ENCODE measurements at places on chromosomes 6 and 20.

GRCh38 chr20:36526521-36527011 is 14.8 kb upstream of the MYL9 start:
- no peak for DNase-seq

- DNase-seq = no peak
These were observed 29.3 kb upstream of the XRN2 start for GRCh38 chr20:21273755-21274386.

DNA sequence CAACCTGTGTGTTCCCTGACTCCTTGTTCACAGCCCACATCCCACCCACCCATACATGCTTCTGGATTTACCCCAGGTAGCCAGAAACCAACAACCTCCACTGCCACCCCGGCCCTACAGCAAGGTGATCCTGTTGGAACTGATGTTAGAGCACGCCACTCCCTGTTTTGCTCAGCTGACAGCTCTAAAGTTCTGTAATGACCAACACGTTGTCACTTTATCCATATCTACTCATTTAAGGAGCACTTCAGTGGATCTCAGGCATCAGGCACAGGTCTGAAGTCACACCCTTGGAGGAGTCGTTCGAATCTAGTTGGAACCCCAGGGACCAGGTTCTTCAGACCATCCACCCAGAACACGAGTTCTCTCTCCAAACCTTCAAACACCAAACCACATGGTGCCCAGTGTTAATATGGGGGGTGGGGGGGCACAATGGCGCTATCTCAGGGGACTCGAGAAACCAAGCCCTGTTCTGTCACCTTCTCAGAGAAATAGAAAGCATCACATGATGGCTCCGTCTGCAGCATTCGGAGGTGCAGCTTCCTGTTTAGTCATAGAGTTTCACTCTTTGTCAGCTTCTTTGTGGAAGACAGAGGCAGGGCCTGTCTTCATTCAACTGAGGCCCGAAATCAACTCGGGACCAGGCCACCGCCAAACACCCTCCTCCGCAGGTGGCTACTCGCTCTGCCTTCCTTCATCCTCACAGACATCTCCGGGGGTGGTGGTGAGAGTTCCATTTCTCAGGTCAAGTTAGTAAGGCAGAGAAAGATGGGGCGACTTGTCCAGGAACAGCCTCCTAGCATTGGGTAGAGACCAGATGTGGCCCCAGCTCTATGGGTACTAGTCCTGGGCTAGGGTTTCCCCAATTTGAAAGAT is 142.2 kb downstream of the NFATC2 start:
- DNase-seq = peak; percentile 64

GRCh38 chr6:80938131-80938530 is 814.4 kb downstream of the TENT5A start:
- no peak for DNase-seq

DNA sequence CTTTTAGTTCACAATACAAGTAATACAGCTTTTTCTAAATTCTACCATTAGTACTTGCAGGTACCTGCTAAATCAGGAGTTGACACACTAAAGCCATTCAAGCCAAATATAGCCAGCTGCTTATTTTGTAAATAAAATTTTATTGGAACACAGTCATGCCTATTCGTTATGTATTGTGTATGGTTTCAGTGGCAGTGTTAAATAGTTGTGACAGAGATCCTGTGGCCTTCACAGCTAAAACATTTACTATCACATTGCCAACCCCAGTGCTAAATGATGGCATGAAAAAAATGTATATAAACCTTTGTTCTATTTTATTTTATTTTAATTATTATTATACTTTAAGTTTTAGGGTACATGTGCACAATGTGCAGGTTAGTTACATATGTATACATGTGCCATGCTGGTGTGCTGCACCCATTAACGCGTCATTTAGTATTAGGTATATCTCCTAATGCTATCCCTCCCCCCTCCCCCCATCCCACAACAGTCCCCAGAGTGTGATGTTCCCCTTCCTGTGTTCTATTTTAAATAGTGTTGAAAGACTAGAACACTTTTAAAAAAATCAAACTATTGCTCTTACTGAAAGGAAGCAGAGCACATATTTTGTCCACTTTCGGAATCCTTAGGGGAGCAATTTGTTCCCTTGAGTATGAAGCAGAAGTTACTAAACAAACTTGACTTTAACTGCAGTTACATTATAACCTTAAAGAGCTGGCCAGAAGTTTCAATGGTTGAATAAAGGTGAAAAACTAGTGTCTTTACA is 115.7 kb downstream of the PRIM2 start:
- no peak for DNase-seq

DNA sequence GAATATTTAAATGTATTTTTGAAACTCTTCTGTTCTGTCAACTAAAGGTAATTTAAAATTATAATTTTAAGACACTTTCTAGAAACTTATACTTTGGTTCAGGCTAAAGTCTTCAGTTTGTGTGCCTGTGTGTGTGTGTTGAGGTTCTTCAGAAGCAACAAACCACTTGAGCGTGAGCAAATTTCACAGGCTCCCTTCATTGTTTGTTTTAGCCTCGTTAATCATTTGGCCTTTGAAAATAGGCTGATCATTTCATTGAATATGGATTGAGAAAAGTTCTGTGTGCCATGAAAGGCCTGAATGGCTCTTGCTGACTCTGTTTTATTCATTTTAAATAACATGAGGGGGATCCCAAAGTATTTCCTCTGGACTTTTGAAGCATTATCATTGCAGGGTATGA is 420.1 kb downstream of the CDKAL1 start:
- DNase-seq = no peak

DNA sequence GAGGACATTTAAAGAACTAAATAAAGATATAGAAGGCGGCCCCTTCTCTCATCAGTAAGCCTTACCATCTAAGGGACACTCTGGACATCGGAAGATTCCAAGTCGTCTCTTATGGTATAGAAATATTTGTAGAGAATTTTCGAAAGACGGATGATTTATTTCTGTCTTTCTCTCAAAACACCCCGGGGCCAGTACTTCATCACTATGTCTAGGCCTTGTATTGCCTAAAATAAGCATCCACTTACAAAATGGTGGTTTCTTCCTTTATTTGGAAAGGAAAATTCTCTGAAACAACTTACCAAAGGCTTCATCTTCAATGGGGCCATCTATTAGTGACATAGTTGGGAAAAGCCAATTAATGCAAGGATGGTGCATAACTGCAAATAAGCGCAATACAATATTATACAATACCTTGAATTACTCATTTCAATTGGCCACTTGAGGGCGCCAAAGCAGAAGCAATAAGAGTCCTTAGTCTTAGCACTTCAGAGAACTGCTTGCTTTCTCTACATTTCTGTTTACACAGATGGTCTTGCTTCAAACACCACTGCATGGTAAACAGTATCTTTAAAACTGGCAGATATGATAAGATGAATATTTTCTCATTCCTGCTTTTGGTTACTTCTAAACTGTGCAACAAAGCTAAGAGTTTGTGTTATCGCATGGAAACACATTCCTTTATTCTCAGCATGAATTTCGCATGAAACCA is 113.2 kb downstream of the VIP start:
- peak; percentile 8 for DNase-seq

DNA sequence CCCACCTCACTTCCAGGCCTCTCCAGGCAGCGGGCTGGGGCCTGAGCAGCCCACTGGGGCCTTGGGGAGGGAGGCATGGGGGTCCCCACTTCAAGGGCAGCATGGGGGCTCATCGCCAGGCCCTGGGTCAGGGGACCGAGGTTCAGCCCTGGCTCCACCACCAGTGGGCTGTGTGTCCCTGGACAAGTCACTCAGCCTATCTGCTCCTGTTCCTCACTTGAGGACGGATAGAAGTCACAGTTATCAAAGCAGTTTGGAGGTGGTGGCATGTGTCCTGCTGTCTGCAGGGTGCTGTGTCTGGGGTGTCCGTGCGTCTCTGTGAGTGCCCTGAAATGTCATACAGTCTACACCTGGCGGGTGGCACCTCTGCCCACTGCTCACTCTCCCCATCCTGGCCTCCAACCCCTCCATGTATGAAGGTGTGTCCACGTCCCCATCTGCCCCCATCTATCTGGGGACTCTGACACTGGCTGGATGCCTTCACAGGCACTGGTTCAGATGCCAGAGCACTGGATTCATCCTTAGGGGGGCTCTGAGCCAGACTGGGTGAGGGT is 3.6 kb downstream of the EEF1A2 start:
- no peak for DNase-seq

- DNase-seq = no peak
These were observed 35.2 kb upstream of the OVOL2 start for GRCh38 chr20:18092890-18093289.

- DNase-seq = no peak
These were observed 45.2 kb downstream of the DPPA5 start for GRCh38 chr6:73308712-73309534.
